CD4-positive, alpha-beta T cell treated with Interleukin-15 for 4 hours (primary cell): ENCODE measurements at places on chromosomes 16 and 17.

GRCh38 chr16:2160915-2161551 is 5.5 kb downstream of the TRAF7 start:
- DNase-seq, result no peak

GRCh38 chr17:49987681-49988441 is 7.2 kb downstream of the DLX3 start:
- DNase-seq, result no peak

- no peak for DNase-seq
Observed at GRCh38 chr16:797120-797420, 3.5 kb downstream of the GNG13 start.

GRCh38 chr17:51957786-51958185 is 200.7 kb downstream of the CA10 start:
- no peak for DNase-seq

GRCh38 chr17:68581863-68582645 is 19.1 kb downstream of the FAM20A start:
- DNase-seq, result no peak

- no peak for DNase-seq
Observed at GRCh38 chr16:83136419-83136818, 509.6 kb downstream of the CDH13 start.

- DNase-seq, result peak; percentile 86
Observed at GRCh38 chr16:57299719-57300386, 15.4 kb upstream of the PLLP start.

- DNase-seq, result no peak
Observed at GRCh38 chr17:19440421-19440820, 29.4 kb downstream of the RNF112 start.

GRCh38 chr16:88003736-88004135 is 52.5 kb downstream of the BANP start:
- no peak for DNase-seq

DNA sequence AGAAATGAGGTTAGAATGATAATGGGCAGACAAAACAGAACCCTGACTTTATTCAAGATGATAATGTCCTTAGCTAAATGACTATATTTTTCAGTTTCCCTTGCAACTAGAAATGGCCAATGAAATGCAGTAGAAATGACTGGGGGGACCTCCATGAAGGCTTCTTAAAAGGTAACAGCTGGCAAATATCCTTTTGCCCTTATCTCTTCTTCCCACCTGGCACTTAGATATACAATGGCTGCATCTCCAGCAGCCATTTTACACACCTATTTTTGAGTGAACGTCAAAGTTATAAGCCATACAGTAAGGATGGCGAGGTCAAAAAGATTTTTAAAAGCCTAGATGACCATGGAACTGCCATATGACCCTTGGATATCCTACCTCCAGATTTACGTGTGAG is 39.9 kb downstream of the USP32 start:
- no peak for DNase-seq

GRCh38 chr17:44848961-44849489 is 1.3 kb downstream of the HIGD1B start:
- DNase-seq, result no peak

- no peak for DNase-seq
Observed at GRCh38 chr16:49755313-49755620, 100.6 kb downstream of the ZNF423 start.

DNA sequence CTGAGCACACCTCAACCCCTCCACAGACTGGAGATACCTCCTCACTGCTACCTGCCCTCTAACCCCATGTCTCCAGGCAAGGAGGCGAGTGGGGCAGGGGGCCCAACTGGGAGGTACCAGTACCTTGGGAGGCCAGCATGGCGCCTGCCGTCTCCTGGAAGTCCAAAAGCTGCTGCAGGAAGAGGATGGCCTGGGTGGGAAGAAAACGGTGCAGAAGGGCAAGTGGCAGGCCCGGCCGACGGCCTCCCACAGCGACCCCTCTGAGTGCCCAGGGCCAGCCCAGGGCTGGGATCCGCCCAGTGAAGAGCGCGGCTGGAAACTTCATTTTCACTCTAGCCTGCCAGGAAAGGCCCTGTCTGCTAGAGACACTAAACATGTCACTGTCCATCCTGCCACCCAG is 8.5 kb downstream of the ZACN start:
- DNase-seq, result no peak

DNA sequence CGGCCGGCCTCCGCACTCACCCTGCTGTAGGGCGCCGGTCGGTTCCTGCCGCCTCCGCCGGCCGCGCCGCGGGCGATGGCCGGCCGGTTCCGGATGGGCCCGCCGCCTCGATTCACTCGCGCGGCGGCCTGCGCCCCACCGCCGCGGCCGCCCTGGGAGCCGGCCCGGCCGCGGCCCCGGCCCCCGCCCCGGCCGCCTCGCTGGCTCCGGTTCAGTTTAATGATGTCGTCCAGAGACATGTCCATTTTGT is 158 bp downstream of the ALYREF start:
- no peak for DNase-seq

GRCh38 chr16:19822533-19822932 is 62.1 kb downstream of the GPRC5B start:
- DNase-seq, result no peak

DNA sequence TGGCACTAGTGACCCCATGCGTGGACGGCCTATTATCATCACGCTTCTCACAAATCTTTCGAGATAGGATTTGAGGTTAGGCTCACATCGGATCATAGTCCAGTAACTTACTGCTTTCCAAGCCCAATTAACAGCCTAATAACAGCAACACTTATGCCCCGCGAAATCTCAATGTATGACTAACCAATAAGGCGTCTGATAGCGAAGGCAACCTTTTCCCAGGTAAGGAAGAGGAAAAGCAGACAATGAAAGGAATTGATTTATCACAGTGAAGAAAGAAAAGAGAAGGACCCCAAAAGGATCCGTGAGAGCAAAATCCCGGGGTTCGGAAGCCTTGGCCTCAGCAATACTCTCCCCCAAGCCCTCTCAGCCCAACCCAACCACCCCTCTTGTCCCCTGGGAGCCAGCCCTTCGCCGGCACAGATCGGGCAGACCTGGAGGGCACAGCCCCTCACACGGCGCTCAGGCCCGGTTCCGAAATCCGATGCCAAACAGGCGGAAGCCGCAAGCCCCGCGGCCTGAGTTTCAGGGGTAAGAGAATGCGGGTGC is 534 bp downstream of the GPATCH8 start:
- DNase-seq, result no peak

GRCh38 chr17:35841505-35841904 is 27.2 kb downstream of the HEATR9 start:
- no peak for DNase-seq

GRCh38 chr17:4584101-4584916 is at the start of gene SMTNL2:
SMTNL2 (plus strand) TSS chr17:4584529; CDS start chr17:4584606, 77 bp downstream.
- DNase-seq, result no peak

DNA sequence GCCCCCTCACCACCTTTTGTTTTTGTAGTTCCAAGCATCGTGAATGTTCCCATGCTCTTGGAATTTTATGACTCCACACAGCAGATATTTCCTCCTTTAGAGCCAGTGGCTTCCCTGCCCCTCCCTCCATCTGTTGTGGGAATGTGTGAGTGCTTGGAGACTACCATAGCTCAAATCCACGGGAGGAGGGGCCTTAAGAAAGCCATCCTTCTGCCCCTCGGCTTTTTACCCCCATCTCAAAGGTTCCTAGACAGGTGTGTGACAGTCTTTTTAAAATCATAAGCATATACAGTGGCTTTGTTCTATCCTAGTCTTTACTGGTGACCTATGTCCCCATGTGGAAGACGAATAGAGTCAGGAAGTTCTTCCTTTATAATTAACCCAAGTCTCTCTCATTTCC is 47.2 kb downstream of the YPEL2 start:
- DNase-seq, result no peak

GRCh38 chr16:1877804-1878203 is 5.8 kb upstream of the MEIOB start:
- no peak for DNase-seq

- DNase-seq, result no peak
Observed at GRCh38 chr16:3800477-3801270, 79.8 kb downstream of the CREBBP start.

DNA sequence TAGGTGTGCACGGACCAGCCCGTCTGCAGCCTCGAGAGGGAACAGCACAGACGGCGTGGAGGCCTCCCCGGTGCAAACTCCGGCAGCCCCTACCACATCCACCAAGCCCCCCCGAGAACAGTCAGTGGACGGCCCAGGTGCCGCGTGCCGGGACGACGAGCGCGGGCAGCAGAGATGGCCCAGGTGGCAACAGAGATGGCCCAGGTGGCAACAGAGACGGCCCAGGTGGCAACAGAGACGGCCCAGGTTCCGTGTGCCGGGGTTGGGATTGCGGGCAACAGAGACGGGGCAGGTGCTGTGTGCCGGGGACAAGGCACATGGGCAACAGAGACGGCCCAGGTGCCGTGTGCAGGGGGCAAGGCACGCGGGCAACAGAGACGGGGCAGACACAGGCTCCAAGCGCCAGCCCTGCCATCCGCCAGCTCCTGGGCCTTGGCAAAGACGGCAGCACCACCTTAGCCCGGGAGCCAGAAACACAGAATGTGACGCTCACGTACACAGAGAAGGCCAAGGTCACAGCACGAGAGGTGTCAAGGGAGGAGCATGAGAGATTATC is 31.1 kb downstream of the RPH3AL start:
- DNase-seq, result no peak

- DNase-seq, result no peak
Observed at GRCh38 chr17:78419970-78420815, 41.7 kb downstream of the PGS1 start.

GRCh38 chr16:69182730-69183416 is 4.1 kb upstream of the SNTB2 start:
- no peak for DNase-seq

GRCh38 chr16:25097276-25097975 is 14.1 kb upstream of the LCMT1 start:
- DNase-seq, result no peak

- DNase-seq, result no peak
Observed at GRCh38 chr17:72788950-72789585, 303.4 kb downstream of the SLC39A11 start.
